ENCODE measurements at places on chromosomes 11 and 22. TPM values are rescaled to one million over a fixed set of nuclear protein-coding genes. Genes with fewer than 3 reads are reported as not detected.

The RAC2 gene
- total RNA-seq, result 24.2 TPM

The OR2AG2 gene
- total RNA-seq, result 1.6 TPM

The ELMOD1 gene
- total RNA-seq, result 4.7 TPM

The TIMM8B gene
- 33.9 TPM for total RNA-seq

The MPZL2 gene
- total RNA-seq, result not detected

The IL10RA gene
- total RNA-seq, result not detected

The MRGPRF gene
- total RNA-seq, result 16.2 TPM

The TMA7B gene
- total RNA-seq, result not detected

The SDF2L1 gene
- 29.5 TPM for total RNA-seq

The FAM180B gene
- not detected for total RNA-seq

The WNT7B gene
- 5.2 TPM for total RNA-seq

The PATE4 gene
- total RNA-seq, result not detected

The PIWIL4 gene
- total RNA-seq, result 1.3 TPM

The B4GALNT4 gene
- total RNA-seq, result 1.1 TPM

The ADAMTS15 gene
- 8.2 TPM for total RNA-seq

The CELSR1 gene
- under 0.01 TPM for total RNA-seq

The DBX1 gene
- not detected for total RNA-seq

The CNTN5 gene
- total RNA-seq, result 0.44 TPM

The ACTN3 gene
- not detected for total RNA-seq

The C11orf86 gene
- not detected for total RNA-seq

The MIAT gene
- 1.1 TPM for total RNA-seq

The KCNE3 gene
- total RNA-seq, result not detected

The HIPK3 gene
- 128 TPM for total RNA-seq

The SLC22A8 gene
- not detected for total RNA-seq

The PRR33 gene
- total RNA-seq, result not detected

The KDM4D gene
- total RNA-seq, result 1.9 TPM

The SLC22A6 gene
- total RNA-seq, result not detected

The TRIM49 gene
- not detected for total RNA-seq

The OR2AG1 gene
- total RNA-seq, result not detected

The GP1BB gene
- 2.1 TPM for total RNA-seq

The PGM2L1 gene
- 7.9 TPM for total RNA-seq

The HORMAD2 gene
- not detected for total RNA-seq

The DEAF1 gene
- total RNA-seq, result 39.2 TPM

The FOLH1 gene
- total RNA-seq, result 0.29 TPM

The TYMP gene
- total RNA-seq, result 34.4 TPM

The C11orf16 gene
- total RNA-seq, result not detected

The IL17REL gene
- not detected for total RNA-seq

The HIC2 gene
- total RNA-seq, result 2.8 TPM

The PARVG gene
- total RNA-seq, result not detected

The WBP2NL gene
- total RNA-seq, result 0.22 TPM

The SGSM1 gene
- not detected for total RNA-seq

The MUC5B gene
- not detected for total RNA-seq

Measured in placental pericyte (primary cell).